ENCODE measurements at places on chromosomes 2 and 18.

DNA sequence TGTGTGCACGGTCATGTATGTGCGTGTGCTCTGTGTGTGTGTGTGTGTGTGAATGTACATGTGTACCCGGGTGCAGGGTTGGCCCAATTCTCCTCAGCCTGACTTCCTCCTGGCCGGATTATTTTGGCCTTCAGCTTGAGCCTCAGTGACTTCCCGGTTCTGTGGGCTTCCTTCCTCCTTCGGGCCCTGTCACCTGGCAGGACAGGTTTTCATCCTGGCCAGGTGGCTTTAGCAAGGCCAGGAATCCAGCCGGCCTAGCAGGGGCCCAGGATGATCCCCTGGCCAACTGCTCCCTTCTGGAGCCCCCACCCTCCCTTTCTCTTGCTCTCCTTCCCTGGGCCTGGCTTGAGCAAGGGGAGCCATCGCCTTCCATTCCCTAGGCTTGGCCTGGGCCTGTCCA, 140.5 kb downstream of the INHBB start:
- no peak for DNase-seq

DNA sequence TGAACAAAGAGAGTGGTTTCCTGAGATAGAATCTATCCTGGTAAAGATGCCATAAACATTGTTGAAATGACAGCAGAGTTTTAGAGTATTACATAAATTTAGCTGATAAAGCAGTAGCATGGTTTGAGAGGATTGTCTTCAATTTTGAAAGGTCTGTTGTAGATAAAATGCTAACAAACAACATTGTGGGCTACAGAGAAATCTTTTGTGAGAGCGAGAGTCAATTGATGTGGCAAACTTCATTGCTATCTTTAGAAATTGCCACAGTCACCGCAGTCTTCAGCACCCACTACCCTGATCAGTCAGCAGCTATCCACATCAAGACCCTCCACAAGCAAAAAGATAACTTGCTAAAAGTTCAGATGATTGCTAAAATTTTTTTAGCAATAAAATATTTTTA, 17.5 kb downstream of the VRK2 start:
- DNase-seq: no peak

GRCh38 chr2:157931542-157931941, 55.4 kb upstream of the ACVR1 start:
- DNase-seq: no peak

GRCh38 chr2:217703102-217703501, 299.7 kb downstream of the TNS1 start:
- DNase-seq: no peak

DNA sequence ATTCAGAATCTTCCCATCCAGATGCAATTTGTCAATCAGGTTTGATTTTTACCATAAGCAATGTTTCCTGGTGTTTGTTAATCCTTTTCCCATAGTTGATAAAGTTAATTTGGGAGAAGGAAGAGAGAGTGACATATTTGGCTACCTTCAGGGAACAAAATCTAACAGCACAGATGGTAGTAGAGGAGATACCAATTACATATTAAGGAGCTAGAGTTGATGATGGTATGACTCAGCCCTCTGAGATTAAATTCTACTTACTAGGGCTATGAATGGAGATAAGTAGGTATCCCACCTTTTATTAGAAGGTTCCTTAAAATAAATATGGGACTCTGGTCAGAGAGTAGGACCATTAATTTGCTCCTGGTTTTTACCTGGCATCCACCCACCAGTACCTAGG, 139.7 kb downstream of the EHBP1 start:
- no peak for DNase-seq

- DNase-seq: no peak
Measured at GRCh38 chr2:241925821-241926441, 56.4 kb downstream of the RTP5 start.

DNA sequence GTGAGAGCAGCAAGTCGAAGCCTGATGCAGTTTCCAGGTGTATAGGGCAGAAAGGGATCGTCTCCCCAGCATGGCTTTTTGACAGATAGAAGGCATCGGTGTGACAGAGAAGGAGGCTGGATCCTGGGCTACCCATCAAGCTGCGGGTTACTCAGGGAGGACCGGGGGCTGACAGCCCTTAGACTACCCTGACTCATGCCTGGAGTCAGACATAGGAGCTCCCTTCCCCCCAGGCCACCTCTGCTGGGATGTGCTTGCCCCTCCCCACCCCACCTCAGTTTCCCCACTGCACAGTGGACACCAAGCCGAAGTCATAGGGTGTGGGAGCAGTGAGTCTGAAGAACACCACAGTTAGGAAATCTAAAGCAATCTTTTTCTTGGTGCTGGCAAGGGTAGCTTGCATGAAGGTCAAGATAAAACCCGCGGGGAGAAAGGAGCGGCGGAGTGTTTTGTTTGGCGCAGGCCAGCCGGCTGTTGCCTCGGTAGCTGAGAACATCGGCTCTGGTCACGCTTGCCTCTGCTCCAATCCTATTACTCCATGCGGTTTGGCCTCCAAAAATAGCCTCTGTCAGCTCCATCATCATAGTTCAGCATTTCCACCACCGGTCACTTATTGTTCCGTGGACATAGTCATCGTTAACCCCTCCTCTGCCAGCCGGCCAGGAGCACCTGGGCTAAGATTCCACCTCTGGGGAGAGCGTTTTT, 169.2 kb upstream of the GLI2 start:
- DNase-seq: no peak

GRCh38 chr2:31170071-31170698, 31.9 kb upstream of the GALNT14 start:
- DNase-seq: peak; percentile 11

DNA sequence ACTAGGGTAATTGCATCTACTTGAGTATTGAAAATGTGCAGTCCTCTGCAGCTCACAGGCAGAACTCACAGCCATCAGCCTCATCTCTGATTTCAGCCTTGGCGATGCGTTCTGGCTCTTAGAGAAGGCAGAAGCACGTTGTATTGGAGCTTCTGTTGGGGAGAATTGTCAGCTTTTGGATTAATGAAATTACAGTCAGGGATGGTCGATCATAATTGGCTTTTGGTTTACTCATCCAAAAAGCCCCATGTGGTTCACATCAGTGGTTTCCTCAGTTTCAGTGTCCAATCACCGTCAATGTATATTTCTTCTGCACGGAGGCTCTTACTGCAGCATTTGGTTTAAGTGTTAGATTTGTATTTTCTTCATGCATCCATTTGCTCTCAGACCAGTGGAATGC, 218.5 kb upstream of the SOX11 start:
- DNase-seq: no peak

- DNase-seq: no peak
Measured at GRCh38 chr2:34104601-34105000, 505.5 kb upstream of the FAM98A start.

DNA sequence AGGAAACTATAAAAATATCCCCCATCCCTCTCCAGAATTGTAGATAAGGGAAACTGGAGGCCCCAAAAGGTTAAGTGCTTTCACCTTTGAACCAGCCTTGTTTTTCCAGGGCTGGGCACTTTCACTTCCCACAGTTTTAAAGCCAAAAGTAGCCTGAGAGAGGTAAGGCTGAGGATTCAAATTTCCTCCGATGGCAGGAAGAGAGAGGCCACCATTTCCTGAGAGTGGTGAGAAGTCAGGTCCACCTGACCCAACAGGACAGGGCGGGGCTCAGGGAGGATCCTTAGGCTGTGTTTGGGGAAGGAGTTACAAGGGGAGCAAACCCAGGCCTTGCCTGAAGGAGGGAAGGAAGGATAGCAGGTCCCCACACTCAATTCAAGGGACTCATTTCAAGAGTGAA, 4.7 kb upstream of the TEX261 start:
- no peak for DNase-seq

- DNase-seq: no peak
Measured at GRCh38 chr2:171136024-171136423, 24.7 kb downstream of the TLK1 start.

DNA sequence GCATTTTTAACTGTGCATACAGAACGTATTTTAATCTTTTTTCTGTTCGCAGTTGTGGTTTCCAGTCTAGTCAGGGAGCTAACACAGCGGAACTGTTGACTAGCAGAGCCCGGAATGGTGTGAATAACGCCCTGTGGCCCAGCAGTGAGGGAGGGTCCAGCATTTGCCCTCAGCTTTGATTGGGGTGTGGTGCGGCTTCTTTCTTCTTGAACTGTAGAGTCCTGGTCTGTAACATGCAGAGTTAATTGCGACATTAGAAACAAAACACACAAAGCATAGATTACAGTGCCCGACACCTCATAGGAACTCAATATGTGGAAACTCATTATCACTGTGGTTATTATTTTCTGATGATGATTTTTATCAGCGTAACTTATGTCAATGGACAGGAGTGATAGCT, 253.6 kb downstream of the SOX11 start:
- DNase-seq: no peak

All from stimulated activated CD4-positive, alpha-beta T cell treated with anti-CD3 and anti-CD28 coated beads, Interleukin-15, amount 100 ng/mL, for 48 hours (primary cell).